Hematopoietic multipotent progenitor cell treated with erythropoietin and hydrocortisone succinate and interleukin-3 and kit ligand, for 8 days (in vitro differentiated cells): ENCODE measurements at places on chromosomes 6 and 20.

DNA sequence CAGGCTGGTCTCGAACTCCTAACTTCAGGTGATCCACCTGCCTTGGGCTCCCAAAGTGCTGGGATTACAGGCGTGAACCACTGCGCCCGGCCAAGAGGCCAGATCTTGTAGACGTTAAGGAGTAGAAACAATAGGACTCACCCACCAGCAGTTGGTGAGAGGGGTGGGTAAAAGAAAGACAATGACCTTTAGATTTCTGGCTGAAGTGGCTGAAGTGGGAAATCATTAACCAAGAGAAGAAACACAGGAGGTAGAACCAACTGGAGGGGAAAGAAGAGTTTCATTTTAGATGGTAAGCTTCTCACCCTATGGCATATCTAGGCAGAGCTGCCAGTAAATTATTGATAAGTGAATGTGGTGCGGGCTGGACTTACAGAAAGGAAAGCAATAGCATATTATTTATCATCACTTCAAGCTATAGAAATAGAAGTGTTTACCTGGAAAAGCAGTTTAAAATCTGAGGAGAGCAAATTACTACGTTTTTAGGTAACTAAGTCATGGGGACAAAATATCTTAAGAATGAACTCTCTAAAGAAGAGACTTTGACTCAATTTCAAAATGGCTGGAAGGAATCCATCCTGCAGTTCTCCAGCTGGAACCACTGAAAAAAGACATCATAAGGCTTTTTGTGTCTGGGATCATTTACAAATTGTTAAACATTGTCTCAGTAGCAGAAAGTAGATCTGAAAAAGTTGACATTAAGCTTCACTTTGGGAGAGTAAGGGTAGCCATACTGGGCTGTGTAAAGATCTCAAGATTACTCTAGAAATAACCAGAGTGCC is 109.6 kb downstream of the ALDH8A1 start:
- no peak for DNase-seq

DNA sequence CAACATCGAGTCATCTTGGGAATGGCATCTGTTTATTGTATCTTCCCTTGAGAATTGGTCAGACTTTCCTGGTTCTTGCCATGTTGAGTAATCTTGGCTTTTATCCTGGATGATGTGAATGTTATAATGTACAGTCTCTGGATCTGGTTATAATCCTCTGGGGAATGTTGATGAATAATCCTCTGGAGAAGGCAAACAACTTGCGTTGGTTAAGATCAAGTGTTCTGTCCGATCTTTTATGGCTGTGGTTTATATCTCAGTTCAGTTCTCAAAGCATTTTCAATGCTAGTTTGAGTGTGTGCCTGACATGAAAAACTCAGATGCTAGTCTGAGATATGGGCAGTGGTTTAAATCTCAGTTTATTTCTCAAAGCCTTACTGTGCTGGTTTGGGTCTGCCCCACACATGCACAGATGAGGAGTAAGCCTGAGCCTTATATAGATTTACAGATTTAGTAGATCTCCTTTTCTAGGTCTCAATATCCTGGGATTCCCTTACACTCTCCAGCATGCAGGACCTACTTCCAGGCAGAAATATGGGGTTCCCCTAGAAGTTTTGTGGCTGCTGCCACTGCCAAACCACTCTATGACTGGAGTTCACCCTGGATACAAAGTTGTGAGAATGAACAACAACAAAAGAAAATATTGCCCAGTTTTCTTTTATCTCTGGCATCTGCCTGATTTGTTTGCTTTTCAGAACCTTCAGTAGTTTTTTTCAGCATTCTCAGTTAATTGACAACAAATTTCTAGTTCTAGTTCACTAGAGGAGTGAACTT is 191.8 kb upstream of the MAN1A1 start:
- no peak for DNase-seq

DNA sequence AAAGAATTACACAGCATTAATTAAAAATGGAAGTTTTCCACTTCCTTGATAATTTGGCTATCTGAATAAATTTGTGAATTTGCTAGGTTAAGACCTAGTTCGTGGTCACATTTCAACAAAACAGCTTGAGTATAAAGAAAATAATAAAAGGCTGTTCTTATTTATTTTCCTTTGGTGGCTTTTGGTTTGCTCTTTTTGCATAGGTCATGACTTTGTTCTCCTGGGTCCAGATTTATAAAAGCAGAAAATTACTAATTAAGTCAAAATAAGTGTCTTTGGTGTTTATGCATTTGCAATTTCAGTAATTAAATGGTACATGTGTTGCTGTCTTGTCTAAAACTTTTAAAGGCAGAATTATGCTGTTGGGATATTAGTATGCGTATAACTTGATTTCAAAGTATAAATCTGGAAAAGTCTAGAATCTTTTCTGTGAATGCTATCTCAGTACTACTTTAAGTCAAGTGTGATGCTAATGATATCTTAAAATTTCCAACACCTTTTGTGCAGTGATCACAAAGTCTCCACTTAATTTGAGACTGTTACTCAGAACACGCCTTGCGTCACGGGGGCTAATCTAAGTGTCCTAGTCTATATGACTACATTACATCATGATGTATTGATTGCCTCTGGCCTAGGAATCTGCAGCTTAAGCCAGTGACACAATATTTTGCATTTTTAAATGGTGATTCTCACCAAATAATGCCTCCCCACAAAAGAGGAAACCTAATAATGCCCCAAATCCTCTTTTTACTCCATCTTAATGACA is 41.0 kb downstream of the GNAS start:
- DNase-seq = peak; percentile 13

DNA sequence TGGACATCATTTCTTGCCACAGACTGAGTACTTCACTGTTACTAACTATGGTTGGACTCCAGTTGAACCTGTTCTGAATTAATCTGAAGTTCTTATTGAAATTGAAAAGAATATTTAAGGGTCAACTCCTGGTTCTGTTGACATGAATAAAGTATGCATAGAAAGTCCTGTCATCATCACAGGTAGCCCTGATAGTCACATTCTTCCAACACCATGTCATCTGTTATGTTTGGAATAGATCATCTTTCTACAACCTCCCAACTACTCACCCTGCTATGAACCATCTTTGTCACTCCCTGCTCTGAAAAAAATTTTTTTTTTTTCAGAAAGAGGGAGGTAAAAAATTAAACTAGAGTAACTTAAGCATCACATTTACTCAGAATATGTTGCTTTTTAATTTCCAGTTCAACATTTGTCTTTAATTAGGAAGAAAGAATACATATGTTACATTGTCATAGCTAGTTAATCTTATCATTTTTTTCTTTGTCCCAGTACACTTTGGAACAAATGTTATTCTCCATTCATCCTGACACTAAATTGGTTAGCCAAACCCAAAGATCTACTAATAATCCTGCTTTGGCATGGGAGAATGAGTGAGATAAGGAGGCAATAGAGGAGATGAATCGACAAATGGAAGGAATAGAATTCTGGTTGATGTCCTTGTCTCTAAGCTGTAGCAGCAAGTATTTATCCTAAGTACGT is 775.1 kb upstream of the NRSN1 start:
- no peak for DNase-seq

- DNase-seq = peak; percentile 1
These were observed 1296.6 kb downstream of the EPHA7 start for GRCh38 chr6:92122746-92123145.

GRCh38 chr6:168062346-168063289 is 16.4 kb downstream of the FRMD1 start:
- DNase-seq = no peak

GRCh38 chr6:156854466-156855161 is 77.4 kb downstream of the ARID1B start:
- DNase-seq = peak; percentile 86

- peak; percentile 9 for DNase-seq
These were observed 15.2 kb downstream of the RSPH4A start for GRCh38 chr6:116631379-116631990.

- DNase-seq = no peak
These were observed 5.7 kb downstream of the BCL2L1 start for GRCh38 chr20:31716818-31717477.

DNA sequence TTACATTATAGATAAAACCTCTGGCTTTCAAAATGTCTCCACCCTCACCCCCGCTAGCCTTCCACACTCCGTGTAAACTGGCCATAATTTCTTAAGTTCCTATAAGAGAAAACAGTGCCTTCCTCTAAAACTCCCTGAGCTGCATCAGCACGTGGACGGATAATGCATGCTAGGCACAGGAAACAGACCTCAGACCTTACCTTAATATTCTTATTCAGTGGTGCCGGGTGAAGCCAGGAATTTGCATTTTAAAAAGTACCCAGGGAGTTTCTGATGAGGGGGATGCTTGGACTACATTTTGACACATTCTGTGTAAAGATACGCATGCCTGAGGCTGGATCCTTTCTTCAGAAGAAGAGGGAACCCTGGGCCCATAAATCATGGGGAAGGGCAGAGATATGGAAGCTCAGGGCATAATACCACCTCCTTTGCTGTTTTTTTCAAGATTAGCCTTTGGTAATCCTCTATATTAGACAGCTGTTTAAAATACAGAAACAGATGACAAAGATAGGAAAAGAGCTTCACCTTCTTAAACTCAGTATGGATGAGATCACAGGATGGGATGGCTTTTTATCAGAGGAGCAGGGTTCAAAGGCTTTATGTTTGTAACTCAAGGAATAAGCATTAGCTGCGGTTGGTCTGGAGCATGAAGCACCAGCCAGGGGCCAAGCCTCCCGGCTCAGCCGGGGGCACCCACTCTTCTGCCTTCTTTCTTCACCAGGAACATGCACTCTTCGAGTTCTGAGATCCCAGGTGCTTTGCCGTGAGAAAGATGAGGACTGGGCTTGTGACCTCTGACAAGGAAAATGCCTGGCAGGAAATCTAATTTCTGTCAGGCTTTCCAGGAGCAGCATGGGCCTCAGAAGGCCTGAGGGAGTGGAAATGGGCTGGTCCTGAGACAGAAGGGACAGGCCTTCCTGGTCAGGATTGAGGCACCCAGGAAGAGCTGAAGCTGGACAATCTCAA is 218.1 kb upstream of the SOX4 start:
- no peak for DNase-seq

GRCh38 chr20:45905505-45906079 is 6.4 kb downstream of the PLTP start:
- no peak for DNase-seq

- DNase-seq = no peak
These were observed 9.4 kb downstream of the HM13 start for GRCh38 chr20:31523361-31524283.

DNA sequence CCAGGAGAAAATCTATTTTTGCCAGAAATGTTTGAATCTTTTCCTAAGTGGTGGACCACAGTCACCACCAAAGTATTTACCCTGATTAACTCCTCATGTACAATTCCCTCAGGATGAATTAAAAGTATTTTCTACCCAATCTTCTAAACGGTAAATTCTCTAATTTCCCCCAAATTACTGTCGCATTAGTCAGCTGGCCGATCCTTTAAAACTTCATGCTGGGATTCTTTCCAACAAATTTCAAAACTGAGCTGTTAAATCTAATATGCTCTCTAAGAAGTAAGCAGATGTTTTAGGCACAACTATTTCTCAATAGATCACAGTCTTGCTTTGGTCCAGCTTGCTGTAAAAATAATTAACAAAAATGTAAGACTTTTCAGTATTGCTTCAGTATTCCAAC is 447.2 kb downstream of the FRK start:
- DNase-seq = no peak

DNA sequence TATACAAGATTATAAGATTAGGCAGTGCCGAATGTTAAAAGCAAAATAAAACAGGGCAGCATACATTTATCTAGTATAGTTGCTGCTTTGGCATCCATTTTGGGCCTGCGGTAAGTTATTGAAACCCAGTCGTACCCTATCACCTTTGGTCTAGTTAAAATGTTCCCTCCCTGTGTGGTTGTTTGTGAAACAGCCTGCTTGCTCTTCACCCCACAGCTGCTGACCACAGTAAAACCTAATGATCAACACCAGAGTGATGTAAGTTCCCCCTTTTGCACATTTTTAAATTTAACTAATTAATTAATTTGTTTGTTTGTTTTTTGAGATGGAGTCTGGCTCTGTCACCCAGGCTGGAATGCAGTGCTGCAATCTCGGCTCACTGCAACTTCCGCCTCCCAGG is 50.3 kb upstream of the TXNDC5 start:
- peak; percentile 6 for DNase-seq

DNA sequence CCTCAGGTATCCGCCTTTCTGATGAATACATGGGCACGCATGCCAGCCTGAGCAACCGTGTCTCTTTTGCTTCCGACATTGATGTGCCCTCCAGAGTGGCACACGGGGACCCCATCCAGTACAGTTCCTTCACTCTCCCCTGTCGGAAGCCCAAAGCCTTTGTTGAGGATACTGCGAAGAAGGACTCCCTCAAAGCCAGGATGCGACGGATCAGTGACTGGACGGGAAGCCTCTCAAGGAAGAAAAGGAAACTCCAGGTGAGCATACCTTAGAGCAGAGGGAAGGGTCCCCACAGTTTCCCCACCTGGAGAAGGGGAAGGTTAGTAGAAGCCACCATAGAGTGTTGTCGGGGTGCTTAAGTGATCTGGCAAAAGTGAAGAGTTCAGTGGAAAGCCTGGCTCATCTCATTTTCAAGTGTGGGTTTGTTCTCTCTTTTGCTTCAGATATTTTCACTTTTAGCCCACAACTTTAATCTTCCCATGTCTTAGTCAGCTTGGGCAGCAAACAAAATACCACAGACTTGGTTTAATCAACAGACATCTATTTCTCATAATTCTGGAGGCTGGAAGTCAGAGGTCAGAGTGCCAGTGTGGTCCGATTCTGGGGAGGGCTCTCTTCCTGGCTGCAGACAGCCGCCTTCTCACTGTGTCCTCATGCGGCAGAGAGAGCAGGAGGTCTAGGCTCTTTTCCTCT is 133.5 kb upstream of the CLDN20 start:
- no peak for DNase-seq

DNA sequence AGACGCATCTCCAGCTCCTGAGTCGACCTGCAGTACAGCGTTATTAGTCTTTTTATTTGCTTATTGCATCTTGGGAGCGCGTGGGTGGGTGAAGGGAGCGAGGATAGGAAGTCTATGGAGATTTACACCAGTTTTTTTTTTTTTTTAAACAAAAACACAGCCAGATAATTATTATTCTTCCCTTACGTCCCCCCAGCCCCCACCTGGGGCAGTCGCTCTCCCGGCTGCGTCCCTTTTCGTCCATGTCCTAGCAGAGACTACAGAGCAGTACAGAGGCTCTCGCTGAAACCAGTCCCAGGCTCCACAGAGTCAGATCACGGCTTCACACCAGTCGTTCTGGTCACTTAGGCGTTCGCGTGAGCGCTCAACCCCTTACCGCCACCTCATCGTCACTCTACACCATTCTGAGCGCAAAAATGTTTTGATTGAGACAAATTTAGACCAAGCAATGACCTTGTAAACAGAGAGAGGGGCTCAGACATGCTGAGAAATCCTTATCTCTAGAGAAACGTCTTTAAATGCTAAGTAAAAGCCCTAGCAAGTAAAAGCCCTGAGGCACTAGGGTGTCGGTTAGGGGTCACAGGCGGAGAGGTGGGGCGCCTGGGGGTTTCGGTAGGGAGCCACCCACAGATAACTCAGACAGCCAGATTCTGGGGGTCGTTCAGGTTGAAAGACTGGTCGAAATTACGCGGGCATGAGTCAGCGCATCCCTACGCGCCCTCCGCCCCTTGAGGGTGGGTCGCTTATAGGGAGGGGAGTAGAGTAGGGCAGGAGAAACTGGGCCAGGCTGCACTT is 975 bp upstream of the PPT2 start:
- DNase-seq = no peak

GRCh38 chr6:33633462-33634158 is 12.5 kb downstream of the ITPR3 start:
- DNase-seq = peak; percentile 42
